ENCODE measurements at places on chromosomes 13 and 19. TPM values are rescaled to one million over a fixed set of nuclear protein-coding genes. Genes with fewer than 3 reads are reported as not detected.

DNA sequence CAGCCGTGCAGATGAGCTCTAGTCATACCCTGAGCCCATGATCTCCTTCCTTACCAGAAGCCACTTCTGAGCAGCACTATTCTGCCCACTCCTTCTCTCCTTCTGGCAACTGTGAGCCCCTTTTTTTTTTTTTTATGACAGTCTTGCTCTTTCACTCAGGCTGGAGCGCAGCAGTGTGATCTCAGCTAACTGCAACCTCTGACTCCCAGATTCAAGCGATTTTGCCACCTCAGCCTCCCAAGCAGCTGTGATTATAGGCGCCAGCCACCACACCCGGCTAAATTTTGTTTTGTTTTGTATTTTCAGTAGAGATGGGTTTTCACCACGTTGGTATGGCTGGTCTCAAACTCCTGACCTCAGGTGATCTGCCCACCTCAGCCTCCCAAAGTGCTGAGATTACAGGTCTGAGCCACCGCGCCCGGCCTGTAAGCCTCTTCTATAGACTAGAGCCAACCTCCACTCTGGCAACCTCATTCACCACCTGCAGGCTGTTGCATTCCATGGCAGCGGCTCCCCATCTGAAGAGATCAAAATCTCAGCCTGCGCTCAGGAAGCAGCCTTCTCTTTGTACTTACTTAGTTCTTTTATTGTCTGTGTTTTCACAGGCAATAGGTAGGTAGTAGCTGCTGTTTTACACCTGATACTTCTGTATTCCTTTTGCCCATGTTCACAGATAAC is 34.8 kb upstream of the NDFIP2 start:
- no peaks in the 10 kb centered on the region for H3K27me3 ChIP-seq
- no peak for DNase-seq
- H3K4me1 ChIP-seq = no peaks in the 10 kb centered on the region
- H3K36me3 ChIP-seq = no peaks in the 10 kb centered on the region

DNA sequence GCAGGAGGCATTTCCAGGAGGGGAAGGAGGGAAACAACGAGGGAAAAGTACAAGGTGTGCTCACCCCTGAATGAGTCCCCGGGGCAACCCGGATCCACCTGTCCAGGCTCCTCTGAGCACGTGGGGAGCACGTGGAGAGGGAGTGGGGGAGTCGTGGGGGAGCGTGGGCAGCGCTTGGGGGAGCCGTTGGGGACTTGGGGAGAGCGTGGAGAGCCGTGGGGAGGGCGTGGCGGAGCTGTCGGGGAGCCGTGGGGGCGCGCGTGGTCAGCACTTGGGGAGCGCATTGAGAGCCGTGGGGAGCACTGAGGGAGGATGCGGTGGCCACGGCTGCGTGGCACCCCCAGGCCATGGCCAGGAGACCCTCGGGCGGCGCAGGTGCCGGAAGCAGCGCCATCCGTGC is 52.8 kb downstream of the IRS2 start:
- no peak for DNase-seq
- H3K36me3 ChIP-seq = no peaks in the 10 kb centered on the region
- no peaks in the 10 kb centered on the region for H3K4me1 ChIP-seq
- no peak overlapping the region for H3K27ac ChIP-seq
- H3K4me3 ChIP-seq = no peak overlapping the region

GRCh38 chr19:23788411-23788810 is 29.7 kb upstream of the ZNF681 start:
- no peaks in the 10 kb centered on the region for H3K4me1 ChIP-seq
- H3K4me3 ChIP-seq = no peak overlapping the region
- no peaks in the 10 kb centered on the region for H3K27me3 ChIP-seq
- no peak for DNase-seq
- no peaks in the 10 kb centered on the region for H3K36me3 ChIP-seq

The CBY2 gene
- not detected for total RNA-seq

The CASP14 gene
- total RNA-seq = not detected

- no peaks in the 10 kb centered on the region for H3K36me3 ChIP-seq
- no peak overlapping the region for H3K4me3 ChIP-seq
- peaks cover 4% of the 10 kb centered on the region for H3K4me1 ChIP-seq
- peak; percentile 76 for DNase-seq
- no peaks in the 10 kb centered on the region for H3K27me3 ChIP-seq
These were observed 5.1 kb downstream of the PEX11G start for GRCh38 chr19:7483720-7484201.

DNA sequence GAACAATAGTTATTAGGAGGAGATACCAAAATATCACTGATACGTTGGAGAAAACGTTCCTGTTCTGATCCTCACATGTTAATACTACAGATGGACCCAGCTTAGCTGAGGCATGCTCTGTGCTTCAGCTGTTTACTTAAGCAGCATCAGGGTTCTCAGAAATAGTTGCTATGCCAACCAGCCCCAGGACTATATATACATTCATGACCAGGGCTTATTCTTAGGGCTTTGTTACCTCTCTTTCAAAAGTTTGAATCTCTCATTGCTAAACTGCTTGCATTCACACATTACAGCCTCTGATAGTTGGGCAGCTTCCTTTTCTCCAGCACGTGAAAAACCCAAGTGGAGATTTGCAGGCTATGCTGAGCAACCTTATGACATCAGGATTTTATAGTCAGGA is 800.4 kb downstream of the DIAPH3 start:
- DNase-seq = no peak
- no peak overlapping the region for H3K27ac ChIP-seq
- no peaks in the 10 kb centered on the region for H3K36me3 ChIP-seq
- H3K4me3 ChIP-seq = no peak overlapping the region

- no peak for DNase-seq
- H3K4me3 ChIP-seq = no peak overlapping the region
- H3K36me3 ChIP-seq = no peaks in the 10 kb centered on the region
- no peak overlapping the region for H3K27ac ChIP-seq
- no peaks in the 10 kb centered on the region for H3K4me1 ChIP-seq
These were observed 74.7 kb downstream of the MUC16 start for GRCh38 chr19:8935460-8935859.

- no peak for DNase-seq
- H3K36me3 ChIP-seq = no peaks in the 10 kb centered on the region
- no peaks in the 10 kb centered on the region for H3K4me1 ChIP-seq
- H3K27ac ChIP-seq = peak overlapping the region; percentile 50
- no peak overlapping the region for H3K4me3 ChIP-seq
These were observed 125.0 kb downstream of the STK24 start for GRCh38 chr13:98451676-98452470.

DNA sequence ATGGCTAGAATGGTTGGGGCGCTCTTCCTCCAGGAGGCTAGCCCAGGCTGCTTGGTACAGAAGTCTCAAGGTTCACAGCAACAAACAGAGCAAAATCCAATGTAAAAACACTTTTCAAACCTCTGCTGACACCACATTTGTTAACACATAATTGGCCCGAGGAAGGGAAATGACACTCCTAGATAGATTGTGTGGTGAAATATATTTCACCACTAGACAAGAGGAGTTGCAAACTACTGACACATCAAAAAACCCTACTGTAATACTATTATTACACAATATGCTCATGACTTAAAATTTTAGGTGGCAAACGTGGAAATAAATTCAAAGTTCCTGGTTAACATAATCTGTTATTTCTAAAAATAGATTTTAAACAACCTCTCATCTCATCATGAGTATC is 643.6 kb downstream of the PCDH9 start:
- no peaks in the 10 kb centered on the region for H3K4me1 ChIP-seq
- H3K27ac ChIP-seq = no peak overlapping the region
- no peak overlapping the region for H3K4me3 ChIP-seq
- no peaks in the 10 kb centered on the region for H3K36me3 ChIP-seq

The ZNF709 gene
- 3.2 TPM for total RNA-seq

- no peak for DNase-seq
- no peaks in the 10 kb centered on the region for H3K27me3 ChIP-seq
- H3K4me3 ChIP-seq = no peak overlapping the region
These were observed 814.4 kb downstream of the EFNB2 start for GRCh38 chr13:105721016-105721415.

DNA sequence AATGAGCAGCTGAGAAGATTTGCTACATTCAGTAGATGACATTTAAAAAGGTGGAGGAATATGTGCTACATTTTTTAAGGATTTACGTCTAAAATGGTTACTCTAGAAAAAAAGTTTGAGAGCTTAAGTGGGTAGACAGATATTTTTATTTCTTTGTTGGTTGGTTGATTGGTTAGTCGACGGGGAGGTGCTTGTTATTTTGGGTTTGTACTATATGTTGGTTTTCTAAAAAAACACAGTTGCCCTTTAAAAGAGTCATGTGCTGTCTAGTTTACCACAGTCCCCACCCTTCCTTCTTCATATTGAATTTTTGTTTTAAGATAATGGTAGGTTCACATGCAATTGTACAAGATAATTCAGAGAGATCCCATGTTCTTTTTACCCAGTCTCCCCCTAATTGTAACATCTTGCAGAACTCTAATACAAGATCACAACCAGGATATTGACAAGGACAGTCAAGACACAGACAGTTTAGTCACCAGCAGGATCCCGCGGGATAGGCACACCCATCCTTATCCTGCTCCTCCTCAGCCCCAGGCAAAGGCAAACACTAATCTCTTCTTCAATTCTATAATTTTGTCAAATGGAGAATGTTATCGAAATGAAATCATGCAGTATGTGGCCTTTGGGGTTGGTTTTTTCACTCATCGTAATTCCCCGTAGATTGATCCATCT is 171.4 kb downstream of the FOXO1 start:
- H3K4me3 ChIP-seq = no peak overlapping the region
- no peak overlapping the region for H3K27ac ChIP-seq
- DNase-seq = no peak

The GRIK5 gene
- 7.4 TPM for total RNA-seq

GRCh38 chr13:20525601-20526544 is at the start of gene CRYL1:
TSS of gene CRYL1 (minus strand) at chr13:20525857. CDS start at chr13:20525794, 63 bp downstream.
- H3K4me1 ChIP-seq = peaks cover 16% of the 10 kb centered on the region
- H3K36me3 ChIP-seq = no peaks in the 10 kb centered on the region
- H3K27me3 ChIP-seq = no peaks in the 10 kb centered on the region
- H3K27ac ChIP-seq = peak within 1 kb of the TSS; percentile 97
- peak; percentile 73 for DNase-seq
- peak within 1 kb of the TSS; percentile 79 for H3K4me3 ChIP-seq

DNA sequence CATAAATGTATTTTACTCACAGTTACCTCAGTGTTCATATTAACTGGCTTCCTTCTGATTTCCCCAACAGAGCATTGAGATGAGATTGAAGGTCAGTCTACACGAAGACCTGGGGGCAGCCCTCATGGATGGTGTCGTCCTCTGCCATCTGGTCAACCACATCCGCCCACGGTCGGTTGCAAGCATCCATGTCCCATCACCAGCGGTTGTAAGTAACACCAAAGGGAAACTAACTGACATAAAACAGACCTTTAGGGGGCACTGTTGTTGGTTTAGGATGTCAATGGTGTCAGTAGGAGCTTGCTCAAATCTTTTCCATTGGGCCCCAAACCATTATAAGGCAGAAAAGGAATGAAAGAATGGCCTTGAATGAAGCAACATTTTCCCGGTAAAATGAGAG is 68.2 kb downstream of the ESD start:
- no peak overlapping the region for H3K27ac ChIP-seq
- H3K4me1 ChIP-seq = no peaks in the 10 kb centered on the region
- no peak overlapping the region for H3K4me3 ChIP-seq
- no peaks in the 10 kb centered on the region for H3K27me3 ChIP-seq

DNA sequence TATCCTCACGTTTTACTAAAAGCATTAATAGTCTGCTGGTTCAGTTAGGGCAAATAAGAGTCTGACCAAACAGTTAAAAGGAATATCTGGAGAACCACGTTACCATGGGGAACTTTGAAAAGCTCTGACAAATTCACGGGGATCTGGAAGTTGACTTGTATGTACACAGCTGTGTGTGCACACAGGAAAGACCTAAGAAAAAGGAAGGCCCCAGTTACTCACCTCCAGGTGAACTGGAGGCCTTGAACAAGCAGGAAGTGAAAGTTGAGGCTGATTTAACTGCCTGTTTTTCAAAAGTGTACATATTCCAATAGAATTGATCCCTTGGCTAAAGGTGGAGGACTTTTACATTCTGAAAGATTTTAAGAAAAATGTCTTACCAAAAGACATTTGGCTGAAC is 1891.6 kb upstream of the PCDH20 start:
- no peaks in the 10 kb centered on the region for H3K27me3 ChIP-seq
- no peaks in the 10 kb centered on the region for H3K4me1 ChIP-seq

- no peak overlapping the region for H3K4me3 ChIP-seq
- DNase-seq = no peak
These were observed 8.5 kb downstream of the SPACA6 start for GRCh38 chr19:51701468-51702100.

- H3K4me1 ChIP-seq = no peaks in the 10 kb centered on the region
- H3K27ac ChIP-seq = no peak overlapping the region
- no peak for DNase-seq
- no peaks in the 10 kb centered on the region for H3K36me3 ChIP-seq
- no peaks in the 10 kb centered on the region for H3K27me3 ChIP-seq
- no peak overlapping the region for H3K4me3 ChIP-seq
These were observed 178.0 kb upstream of the KL start for GRCh38 chr13:32837973-32838927.

DNA sequence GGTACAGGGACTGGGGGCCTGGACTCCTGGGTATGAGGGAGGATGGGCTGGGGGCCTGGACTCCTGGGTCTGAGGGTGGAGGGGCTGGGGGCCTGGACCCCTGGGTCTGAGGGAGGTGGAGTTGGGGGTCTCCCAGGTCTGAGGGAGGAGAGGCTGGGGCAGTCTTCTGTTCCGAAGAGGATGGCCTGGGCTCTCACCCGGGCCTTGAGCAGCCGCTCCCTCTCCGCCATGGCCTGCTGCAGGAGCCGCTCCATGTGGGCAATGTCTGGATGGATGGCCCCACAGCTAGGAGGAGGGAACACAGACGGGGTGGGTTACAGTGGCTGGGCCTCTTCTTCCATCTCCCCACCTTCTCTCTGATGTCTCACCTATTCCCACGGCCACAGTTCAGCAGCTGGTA is 18.1 kb downstream of the PHLDB3 start:
- H3K27ac ChIP-seq = no peak overlapping the region
- H3K4me3 ChIP-seq = no peak overlapping the region
- H3K36me3 ChIP-seq = peaks cover 5% of the 10 kb centered on the region
- no peak for DNase-seq

DNA sequence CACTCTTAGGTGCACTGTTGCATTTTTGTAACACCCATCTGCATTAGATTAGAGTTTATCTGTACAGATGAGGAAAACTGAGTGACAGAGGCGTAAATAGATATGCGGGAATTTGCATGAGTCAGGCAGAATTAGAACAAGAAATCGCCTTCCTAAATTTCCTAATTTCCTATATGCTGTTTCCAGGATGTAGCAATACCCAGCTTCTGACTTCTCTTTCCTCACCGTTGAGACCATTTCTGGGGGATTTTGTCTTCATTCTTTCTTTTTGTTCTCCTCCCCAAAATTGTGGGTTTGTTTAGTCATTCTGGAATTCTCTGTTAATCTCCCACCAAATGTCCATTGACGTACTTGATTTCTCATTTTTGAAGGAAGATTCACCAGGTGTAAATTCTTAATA is 10.6 kb upstream of the ZNF792 start:
- no peak overlapping the region for H3K4me3 ChIP-seq
- peaks cover 4% of the 10 kb centered on the region for H3K4me1 ChIP-seq
- no peaks in the 10 kb centered on the region for H3K36me3 ChIP-seq
- DNase-seq = no peak
- no peak overlapping the region for H3K27ac ChIP-seq
- H3K27me3 ChIP-seq = no peaks in the 10 kb centered on the region

All from Peyer's patch (tissue), 4 donors.